ENCODE measurements at places on chromosomes 2 and 18.

DNA sequence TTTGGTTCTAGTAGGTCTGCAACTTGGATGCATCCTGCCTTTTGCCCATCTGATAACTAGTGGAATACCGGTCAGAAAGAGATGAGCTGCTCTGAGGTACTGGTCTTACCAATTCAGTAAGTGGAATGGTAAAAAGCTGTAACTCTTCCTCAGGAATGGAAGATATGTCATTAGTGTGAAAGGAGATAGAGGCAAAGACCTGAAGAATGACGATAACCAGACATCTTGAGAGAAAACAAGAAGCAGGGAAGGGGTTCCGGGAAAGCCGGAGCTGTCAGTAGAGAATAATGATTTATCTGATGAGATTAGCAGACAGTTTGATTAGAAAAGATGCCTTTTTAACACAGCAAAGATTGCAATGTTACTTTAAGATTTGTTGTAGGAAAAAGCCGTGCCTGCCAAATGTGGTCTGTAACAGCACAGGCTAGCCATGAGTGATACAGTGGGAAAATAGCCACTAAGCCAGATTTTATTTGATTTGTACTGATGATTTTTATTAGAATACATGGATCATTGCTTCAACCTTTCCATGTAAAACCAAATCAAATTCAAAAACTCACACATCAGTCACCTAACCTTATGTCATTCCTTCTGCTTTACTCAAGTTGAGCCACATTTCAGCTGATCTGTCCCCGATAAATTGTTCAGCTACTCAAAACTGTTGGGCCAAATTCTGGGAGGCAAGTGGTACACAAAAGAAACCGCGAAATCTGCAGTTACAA, 110.0 kb downstream of the TCF4 start:
- DNase-seq = no peak

GRCh38 chr2:227370791-227371312, 8.3 kb downstream of the TM4SF20 start:
- no peak for DNase-seq

DNA sequence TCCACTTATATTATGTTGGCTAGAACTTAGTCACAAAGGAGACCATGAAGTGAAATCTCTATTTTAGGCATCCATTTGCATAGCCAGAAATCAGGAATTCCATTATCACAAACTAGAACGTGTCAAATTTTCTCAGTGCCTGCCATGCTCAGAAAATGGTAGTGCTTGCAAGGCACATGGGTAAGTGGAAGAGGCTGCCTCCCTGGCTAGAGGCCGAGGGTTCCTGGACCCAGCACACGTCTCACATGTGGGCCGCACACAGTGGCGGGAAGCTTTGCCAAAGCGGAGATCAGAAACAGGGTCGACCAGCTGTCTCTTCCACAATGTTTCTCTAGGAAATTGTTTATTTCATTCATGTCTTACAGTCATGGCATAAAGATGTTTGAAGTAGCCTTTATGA, 42.3 kb downstream of the TRAF3IP1 start:
- no peak for DNase-seq

- no peak for DNase-seq
Observed at GRCh38 chr2:9741110-9741509, 102.2 kb upstream of the TAF1B start.

GRCh38 chr2:148998165-148998830, 40.2 kb upstream of the LYPD6B start:
- no peak for DNase-seq

GRCh38 chr2:167964650-167965413, 282.6 kb downstream of the STK39 start:
- no peak for DNase-seq

DNA sequence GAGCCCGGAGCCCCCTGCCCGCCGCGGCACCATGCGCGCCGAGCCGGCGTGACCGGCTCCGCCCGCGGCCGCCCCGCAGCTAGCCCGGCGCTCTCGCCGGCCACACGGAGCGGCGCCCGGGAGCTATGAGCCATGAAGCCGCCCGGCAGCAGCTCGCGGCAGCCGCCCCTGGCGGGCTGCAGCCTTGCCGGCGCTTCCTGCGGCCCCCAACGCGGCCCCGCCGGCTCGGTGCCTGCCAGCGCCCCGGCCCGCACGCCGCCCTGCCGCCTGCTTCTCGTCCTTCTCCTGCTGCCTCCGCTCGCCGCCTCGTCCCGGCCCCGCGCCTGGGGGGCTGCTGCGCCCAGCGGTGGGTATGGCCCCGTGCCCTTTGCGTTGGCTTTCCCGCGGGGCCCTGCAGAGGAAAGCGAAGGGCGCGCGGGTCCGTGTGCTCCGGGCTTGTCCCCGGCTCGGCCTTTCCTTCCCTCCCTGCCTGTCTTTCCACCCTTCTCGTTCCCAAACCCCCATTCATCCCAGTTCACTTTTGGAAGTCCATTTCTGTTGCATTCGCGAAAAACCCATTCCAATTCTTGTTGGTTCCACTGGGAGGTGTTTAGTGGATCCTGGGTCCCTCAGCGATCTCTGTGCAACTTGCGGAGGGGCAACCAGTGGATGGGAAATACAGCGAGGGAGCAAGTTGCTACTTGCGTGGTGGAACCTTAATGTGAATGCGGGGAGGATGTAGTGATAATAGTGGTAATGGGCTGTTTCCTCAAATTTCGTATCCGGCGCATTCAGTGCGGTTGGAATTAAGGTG, 599 bp downstream of the ADAM23 start:
- no peak for DNase-seq

GRCh38 chr2:28602751-28603639, 107.1 kb downstream of the PLB1 start:
- no peak for DNase-seq

DNA sequence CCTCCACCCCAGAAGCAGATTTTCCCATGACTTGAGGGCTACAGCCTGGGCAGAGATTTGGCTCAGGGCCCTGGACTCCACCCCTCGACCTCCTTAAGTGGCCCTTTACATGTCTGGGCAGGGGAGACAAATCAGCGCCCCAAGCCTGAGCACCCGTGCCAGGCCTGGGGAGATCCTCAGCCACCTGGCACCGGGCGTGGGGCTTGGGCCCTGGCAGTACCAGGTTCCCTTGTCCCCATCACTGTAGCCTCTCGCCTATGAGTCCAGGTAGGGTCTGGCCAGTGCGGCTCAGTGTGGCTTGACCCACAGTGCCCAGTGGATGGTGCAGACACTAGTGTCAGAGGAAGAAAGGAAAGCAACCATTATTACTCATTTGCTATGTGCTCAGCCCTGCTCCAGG, 22.0 kb upstream of the DNMT3A start:
- DNase-seq = no peak

DNA sequence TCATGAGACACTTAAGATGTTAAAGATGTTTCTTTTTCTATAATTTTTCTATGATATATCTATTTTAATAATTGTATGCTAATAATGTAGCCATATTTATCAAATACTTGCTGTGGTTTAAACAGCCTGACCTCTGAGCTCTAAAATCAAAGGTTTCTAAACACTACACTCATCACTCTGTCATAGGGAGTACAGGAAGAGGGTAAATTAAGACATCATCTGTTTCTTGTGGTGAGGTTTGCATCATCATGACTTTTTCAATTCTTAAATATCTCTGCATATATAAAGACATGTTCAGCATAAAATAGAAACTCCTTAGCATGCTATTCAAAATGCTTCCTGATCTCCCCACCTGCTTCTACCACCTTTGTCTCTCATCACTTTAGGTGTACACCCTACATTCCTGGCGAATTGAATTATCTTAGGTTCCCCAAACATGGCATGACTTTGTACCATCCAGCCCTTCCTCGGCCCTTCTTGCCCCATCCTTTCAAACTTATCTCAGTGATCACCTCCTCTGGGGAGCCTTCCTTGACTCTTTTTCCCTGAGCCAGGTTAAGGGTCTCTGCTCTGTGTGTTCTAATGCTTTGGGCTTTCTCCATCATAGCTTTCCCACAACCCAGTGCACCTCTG, 105.3 kb upstream of the TTN start:
- DNase-seq = no peak

DNA sequence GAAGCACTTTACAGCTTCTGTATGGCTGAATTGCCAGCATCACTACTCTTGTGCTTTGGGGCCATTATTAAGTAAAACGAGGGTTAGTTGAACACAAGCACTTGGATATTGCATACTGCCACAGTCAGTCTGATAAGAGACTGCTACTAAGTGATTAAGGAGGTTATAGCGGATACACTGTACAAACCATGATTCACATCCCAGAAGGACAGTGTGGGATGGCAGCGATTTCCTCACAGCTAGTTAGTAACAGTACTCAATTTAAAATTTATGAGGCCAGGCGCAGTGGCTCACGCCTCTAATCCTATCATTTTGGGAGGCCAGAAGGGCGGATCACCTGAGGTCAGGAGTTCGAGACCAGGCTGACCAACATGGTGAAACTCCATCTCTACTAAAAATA, 2.6 kb upstream of the BMPR2 start:
- DNase-seq = no peak

DNA sequence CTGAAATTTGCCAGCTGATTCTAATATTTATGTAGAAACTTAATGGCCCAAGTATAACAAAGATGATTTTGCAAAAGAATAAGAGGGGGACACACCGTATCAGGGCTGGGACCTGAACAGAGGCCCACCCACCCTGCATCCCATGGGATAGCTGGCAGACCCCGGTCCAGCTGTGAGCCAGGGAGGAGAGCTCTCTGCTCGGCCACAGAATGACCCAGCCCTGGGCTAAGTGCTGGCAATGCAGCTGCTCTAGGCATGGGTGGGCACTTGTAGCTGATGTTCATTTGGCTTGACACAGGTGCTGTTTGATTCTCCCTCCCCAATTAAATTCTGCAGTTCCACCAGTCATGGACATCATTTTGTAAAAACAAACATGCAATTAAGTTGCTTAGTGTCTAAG, 522.8 kb upstream of the RAB6C start:
- DNase-seq = no peak

DNA sequence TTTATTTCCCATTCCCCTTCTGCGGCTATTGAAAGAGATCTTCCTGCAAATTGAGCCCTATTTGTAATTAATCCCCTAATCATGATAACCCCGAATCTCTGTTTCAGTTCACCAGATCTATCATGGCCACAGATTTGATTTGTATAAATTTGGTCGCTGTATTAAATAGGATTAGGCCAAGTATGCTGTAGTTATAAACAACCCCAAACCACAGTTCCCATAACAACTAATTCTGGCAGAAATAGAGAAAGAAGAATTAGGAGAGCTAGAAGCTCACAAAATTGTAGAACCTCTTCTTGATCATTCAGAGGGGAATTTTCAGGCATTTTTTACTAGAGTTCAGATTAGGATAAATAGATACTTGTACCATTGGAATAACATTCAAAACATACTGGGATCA, 433.7 kb upstream of the TNP1 start:
- DNase-seq = no peak

DNA sequence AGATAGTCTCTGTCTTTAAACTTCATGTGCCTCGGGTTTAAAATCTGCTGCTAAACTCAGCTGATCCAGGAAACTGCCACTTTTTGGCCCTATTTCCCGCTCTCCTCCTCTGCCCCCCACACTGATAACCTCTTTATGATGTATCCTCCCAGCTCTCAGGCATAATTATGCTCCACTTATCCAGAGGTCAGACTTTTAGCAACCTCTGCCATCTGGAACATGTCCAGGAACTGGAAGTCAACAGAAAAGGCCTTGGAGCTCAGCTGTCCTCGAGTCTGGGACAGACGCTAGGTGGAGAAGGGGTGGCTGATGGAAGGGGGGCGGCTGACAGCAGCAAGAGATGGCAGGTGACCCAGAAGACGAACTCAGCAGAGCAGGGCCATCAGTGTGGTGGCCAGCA, 41.2 kb downstream of the ASAP2 start:
- DNase-seq = no peak

DNA sequence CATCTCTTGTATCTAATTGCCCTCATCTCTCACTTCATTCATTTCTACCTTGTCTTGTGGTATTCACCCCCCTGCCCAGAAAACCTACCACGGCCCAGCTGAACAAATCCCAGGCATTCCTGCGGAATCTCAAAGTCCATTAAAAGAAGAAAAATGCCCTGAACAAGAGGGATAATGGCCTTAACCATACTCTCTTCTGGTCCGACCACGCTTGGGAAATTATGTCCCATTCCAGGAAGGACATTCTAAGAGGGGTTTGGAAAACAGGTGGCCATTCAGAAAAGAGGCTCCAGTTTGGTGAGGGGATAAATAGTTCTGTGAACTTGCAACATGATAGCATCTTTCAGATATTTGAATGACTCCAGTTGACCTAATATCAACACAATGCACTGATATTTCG, 349.9 kb upstream of the ZNF521 start:
- DNase-seq = no peak

DNA sequence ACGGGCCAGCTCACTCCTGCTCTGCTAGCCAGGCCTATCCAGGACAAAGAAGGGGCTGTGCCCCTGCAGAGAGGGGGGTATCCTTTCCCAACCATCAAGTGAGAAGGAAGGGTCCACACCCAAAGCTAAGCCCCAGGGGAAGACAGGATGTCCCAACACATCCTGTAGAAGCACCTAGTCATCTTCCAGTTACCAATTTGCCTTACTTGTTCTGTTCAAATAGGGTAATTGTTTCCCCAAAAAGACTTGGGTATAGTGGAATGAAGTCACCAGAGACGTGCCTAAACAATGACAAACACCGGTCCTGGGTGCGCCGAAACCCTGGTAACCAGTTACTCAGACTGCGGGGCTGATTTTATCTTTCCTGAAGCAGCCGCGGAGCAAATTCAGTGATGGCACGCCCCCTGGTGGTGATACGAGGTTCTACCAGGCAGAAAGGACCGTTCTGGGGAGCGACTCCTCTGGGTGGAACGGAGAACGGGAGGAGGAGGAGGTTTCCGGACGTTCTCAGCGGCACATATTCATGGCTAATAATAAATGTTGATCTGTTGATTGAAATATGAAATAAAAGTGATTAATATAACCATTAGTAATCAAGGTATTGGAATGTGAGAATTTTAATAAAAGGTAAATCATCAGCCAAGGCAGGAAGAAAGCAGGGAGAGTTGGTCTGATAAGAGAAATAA, 109.3 kb upstream of the STON1 start:
- DNase-seq = peak; percentile 92

GRCh38 chr18:33805592-33805991, 227.6 kb downstream of the ASXL3 start:
- no peak for DNase-seq

GRCh38 chr2:25757906-25758305, 84.5 kb upstream of the DTNB start:
- DNase-seq = no peak

GRCh38 chr2:2909086-2910035, 468.3 kb downstream of the EIPR1 start:
- DNase-seq = no peak

DNA sequence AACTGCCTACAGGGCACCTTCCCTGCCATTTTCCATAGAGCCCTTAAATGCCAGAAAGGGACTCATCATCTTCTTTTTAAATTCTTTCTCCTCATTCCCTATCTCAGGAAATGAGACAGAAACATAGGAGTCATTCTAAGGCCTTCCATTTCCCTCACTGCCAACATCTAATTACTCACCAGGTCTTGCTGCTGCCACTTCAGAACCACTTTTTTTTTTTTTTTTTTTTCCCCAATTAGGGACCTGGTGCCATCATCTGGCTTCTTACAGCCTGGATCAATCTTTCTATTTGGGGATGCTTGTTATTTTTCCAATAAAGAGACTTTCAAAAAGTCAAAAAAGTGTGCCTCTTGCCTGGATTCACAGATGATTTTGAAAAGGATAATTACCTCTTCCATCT, 373.4 kb downstream of the LPIN1 start:
- DNase-seq = no peak
